Sigmoid colon (tissue), 7 donors: ENCODE measurements at places on chromosomes 4 and X.

DNA sequence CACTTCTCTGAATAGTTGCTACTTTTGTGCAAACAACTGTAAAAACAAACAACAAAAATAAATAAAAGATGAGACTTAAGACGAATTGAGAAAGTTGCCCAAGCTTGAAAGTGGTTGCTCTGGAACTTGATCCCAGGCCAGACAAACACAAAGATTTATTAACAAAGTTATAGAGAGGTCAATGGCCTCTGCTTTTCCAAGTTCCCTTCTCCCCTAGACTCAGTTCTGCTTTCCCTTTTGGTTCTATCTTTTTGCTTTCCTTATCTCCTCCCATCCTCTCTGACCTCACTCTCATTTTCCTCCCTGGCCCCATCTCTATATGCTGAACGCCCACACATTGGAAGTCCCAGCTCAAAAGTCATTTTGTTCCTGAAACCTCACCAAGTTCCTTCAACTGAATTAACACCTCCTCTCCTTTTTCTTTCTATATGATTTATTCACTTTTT, 82.7 kb downstream of the MXRA5 start:
- DNase-seq, result no peak

DNA sequence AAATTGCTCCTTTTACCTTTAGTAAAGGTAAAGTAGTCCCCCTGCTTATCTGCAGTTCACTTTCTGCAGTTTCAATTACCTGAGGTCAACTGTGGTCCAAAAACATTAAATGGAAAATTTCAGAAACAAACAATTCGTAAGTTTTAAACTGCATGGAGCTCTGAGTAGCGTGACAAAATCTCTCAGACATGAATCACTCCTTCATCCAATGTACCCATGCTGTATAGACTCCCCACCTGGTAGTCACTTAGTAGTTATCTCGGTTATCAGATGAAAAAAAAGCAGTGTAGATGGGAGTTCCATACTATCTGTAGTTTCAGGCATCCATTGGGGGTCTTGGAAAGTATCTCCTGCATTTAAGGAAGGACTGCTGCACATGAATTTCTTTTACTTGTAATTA, 7.7 kb downstream of the UNC5C start:
- no peak for DNase-seq

DNA sequence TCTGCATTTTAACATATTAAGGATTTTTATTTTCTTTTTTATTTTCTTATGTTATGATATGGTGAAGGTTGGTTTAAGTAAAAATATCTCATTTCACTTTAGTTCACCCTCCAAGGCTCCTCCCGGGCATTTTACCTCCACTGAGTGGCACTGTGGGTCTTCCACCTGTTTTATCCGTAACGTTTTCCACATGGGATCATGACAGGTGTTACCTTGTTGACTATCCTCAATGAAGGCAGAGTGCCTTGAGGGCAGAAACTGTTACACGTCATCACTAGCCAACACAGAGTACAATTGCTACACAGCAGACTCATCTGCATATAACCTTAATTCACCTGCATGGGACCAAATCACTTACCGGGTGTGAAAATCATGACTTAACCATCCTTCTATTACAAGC, 105.8 kb downstream of the GEMIN8 start:
- DNase-seq, result no peak

- peak; percentile 65 for DNase-seq
Observed at GRCh38 chr4:102825261-102826091, 1.9 kb downstream of the UBE2D3 start.

GRCh38 chrX:18672008-18672407, at the start of gene RS1:
TSS of gene RS1 (minus strand) at chrX:18672108. CDS start at chrX:18672068, 40 bp downstream.
- DNase-seq, result no peak

GRCh38 chr4:149885896-149886295, 70.3 kb upstream of the IQCM start:
- DNase-seq, result no peak

DNA sequence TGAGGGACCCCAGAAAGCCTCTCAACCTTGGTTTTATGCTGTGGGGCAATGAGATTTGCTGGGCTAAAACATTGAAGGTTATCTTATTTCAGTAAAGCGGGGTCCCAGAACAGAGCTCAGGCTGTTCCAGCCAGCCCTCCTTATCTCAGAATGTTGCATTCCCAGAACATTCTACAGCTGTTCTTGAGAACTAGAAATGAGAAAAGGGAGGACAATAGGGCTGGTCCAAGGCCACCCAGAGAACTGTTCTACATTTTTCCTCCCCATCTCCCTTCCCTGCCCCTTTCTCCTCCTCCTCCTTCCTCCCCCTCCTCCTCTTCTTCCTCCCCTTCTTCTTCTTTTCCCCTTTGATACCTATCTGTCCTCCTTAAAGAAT, 70.4 kb upstream of the SLC7A11 start:
- no peak for DNase-seq

GRCh38 chr4:148330161-148330560, 112.1 kb downstream of the NR3C2 start:
- DNase-seq, result no peak

DNA sequence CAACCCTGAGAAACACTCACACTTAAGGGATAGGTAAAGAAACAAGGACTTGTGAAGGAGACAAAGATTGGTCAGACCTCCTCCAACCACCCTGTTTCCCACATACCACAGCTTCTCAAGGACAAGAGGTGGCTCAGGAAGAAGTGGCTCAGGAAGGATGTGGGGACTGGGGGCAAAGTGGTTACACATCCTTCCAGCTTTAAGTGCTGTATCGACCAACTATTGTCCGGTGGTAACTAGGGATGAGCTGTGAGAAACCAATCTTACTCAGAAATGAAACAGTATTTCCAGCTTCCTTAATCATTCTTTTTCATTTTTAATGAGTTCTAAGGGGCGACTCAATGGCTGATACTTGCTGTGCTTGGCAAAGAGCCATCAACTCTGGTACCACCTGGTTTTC, 8.5 kb upstream of the LHFPL1 start:
- DNase-seq, result no peak

DNA sequence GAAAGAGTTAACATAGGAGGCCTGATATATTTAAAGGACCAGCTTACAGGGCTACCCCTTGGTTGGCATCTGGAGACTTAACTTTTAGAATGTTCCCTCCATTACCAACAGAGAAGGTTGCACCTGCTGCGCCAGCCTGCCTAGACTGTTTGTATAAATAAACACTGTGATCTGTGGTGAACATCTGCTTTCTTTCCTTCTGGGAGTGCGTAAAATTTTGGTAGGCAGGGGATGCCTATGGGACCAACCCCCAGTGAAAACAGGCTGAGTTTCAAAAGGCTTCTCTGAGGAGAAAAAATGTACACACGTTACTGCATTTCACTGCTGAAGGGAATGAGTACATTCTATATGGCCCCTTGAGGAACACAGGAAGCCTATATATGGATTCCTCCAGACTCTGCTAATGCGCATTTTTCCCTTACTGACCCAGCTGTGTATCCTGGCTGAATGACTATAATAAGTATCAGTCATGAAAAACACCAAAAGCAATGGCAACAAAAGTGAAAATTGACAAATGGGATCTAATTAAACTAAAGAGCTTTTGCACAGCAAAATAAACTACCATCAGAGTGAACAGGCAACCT, 13.8 kb downstream of the CENPC start:
- no peak for DNase-seq

DNA sequence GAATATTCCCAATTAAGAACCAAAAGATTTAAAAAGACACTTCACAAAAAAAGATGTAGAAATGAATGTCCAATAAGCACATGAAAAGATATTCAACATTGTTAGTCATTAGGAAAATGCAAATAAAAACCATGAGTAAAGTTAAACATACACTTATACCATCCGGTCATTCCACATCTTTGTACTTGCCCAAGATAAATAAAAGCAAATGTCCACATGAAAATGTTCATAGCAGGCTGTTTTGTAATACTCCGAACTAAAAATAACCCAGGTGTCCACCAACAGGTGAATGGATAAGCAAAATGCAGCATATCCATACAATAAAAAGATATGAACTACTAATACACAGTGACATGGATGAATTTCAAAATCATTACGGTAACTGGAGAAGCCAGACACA, 28.6 kb upstream of the ZCCHC4 start:
- no peak for DNase-seq

GRCh38 chr4:169345316-169345721, 74.6 kb upstream of the SH3RF1 start:
- no peak for DNase-seq

DNA sequence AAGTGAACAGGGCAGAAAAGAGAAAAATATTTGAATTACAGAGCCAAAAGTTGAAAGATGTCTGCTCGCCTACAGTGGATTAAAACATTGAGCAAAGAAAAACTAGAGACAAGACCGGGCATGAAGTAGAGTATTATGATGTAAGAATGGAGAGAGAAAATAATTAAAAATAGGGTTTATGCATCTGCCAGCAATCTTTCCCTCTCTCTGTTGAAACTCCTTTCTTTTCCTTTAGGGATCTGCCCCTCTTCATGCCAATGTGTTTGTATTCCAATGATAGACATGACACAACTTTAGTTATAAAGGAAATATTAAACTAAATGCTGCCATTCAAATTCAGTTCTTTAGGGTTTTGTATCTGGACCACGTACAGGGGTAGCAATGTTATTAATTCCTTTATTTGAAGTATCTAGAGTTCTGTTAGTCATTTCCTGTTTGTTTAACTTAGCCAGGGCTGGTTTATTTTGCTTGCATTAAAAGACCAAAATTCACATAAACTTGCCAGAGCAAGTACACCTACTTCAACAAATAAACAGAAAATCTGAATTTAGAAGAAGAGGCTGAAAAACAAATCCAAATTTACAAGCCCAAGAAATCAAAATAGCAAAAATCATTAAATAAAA, 202.6 kb downstream of the SPOCK3 start:
- DNase-seq, result no peak

DNA sequence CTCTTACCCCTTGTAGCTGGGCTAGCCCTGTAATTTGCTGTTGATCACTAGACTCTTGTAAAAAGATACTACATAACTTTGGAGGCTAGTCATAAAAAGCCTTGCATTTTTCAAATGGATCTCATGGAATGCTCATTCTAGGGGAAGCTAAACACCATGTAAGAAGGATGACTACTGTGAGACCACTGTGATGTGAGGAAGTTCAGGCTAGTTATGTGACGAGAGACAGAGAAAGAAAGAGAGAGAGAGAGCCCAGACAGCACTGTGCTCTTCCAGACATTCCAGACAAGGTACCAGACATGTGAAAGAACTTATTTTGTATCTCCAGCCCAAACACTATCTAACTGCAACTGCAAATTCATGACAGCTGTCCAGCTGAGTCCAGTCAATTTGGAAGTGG, 404.6 kb upstream of the PITX2 start:
- no peak for DNase-seq

GRCh38 chr4:124883632-124884031, 171.1 kb upstream of the ANKRD50 start:
- no peak for DNase-seq

- DNase-seq, result no peak
Observed at GRCh38 chrX:20352935-20353336, 86.2 kb upstream of the RPS6KA3 start.

GRCh38 chr4:187362937-187363857, 632.4 kb upstream of the ZFP42 start:
- no peak for DNase-seq

DNA sequence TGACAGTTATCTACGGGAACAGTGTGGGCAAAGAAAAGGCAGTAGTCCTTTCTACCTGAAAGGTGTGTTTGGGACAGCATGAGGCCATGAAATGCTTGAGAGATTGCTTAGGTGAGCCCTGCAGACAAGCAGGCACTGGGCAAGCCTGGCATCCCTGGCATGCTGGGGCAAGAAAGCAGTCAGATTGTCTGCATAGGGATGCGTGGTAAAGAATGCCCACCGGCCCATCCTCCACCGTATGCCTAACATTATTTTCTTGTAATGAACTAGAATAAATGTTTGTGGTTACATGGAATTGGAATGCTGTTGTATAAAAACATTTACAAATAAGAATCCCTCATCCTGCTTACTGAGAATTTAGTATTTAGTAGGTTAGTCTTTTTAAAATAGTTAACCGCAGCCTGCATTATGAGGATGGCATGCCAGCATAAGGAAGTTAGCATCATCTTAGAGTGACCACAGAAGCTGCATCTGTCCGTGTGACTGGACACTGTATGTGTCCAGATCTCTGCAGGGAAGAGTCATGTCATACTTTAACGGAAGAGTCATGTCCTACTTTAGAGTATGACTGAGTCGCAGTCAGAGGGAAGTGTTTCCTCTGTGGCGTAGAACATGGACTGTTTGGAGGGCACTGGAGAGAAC, 18.9 kb downstream of the ZBTB49 start:
- DNase-seq, result no peak

- no peak for DNase-seq
Observed at GRCh38 chr4:150308824-150309472, 230.7 kb downstream of the DCLK2 start.

DNA sequence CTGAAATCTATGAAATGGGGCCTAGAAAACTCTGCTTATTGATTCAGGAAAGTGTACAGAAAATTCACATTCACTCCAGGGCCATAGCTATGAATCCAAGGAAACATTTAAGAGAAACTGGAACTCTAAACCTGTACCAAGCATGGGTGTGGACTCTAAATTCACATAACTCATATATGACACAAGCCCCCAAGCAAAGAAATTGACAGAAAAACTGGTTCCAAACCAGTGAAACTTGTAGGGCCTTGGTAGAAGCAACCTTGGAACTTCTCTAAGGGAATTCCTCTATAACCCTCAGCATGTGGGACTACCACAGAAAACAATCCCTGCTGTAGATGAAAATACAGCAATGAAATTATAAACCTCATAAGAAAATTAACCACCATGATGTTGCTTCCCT, 106.6 kb upstream of the NRK start:
- no peak for DNase-seq

DNA sequence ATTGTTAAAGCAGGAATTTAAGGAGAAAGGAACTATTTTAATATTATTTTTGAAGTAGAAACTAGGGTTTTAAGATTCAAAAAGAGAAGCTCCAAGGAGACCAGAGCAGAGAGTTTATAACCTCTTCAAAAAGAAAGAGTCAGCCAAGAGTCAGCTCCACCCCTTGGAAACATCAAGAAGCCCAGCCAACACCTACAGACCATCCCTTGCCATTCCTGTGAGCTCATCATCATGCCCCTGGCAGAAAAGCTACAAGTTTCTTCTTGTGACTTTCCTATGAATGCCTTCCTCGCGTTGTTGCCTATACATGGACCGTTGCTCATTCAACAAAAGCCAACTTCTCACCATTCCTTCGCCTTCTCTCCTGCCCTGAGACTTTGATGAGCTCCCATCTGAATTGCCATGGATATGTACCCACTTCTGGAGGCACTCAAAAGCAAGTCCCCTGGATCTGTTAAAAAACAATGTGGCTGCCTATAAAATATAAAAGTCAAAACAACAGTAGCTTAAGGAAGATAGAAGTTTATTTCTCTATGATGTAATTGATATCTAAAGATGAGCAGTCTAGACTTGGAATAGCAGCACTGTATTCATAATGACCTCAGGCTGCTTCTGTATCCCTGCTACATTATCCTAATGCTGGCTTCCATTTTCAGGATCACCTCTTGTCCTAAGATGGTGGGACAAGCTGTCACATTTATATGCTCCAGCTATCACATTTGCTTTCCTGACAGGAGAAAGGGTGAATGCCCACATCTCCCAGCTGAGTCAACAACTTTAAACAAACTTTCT, 20.3 kb downstream of the PLRG1 start:
- no peak for DNase-seq
